ENCODE measurements at places on chromosomes 16 and 17.

- DNase-seq: peak; percentile 75
Measured at GRCh38 chr17:76384222-76384986, at the start of gene SPHK1. Gene SPHK1, plus strand, starts transcription at chr17:76384609. Its CDS starts 1,036 bp downstream, at chr17:76385645.

- DNase-seq: no peak
Measured at GRCh38 chr16:49630783-49631182, 225.1 kb downstream of the ZNF423 start.

DNA sequence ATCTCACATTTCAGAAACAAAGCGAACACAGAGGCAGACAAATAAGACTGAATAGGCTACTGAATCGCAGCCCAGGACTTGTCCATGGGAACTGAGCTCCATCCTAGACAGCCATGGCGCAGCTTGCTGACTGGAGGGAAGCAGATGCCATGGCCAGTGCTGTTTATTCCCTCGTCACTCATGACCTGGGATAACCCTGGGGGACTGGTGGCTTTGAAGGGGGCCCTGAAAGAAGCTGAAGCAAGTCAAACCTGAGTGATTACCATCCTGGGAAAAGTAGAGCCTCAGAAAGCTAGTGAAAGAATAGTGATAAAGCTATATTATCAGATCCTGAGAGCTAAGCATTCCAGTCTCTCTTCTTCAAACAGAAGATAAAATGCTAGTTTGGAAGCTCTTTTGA, 94.1 kb downstream of the RPGRIP1L start:
- no peak for DNase-seq

DNA sequence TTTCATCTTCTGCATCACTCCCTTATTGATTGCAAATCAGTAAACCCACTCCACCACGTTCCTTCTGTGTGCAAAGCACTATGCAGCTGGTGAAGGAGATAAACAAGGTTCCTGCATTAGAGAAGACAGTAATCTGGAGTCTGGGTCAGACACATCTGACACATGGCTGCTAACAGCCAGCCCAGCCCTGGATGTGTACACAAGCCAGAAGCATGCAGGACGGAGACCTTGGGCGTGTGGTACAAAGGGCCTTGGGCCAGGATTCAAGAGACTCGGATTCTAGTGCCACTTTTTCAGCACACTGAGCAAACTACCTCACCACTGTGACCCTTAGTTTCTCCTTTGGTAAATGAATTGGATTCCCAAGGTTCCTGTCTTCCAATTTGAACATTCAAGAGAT, 86.6 kb upstream of the DNAH9 start:
- DNase-seq: peak; percentile 11

DNA sequence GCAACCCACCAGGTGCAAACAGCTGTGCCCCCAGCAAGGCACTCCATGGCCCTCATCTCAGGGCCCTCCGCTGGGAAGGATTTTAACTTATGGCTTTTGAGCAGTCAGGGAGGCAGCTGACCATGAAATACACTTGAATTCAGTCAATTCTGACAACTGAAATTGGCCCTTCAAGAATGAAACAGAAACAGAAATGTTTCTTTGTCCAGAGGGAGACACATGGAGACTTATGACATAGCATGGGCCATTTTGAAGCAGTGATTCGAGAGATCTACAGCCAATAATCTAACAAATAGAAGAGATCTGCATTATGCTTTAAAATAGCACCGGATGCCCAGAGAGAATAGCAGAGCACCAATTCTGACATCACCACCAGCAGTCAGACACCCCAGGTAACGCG, 7.5 kb downstream of the CACNG1 start:
- DNase-seq: no peak

DNA sequence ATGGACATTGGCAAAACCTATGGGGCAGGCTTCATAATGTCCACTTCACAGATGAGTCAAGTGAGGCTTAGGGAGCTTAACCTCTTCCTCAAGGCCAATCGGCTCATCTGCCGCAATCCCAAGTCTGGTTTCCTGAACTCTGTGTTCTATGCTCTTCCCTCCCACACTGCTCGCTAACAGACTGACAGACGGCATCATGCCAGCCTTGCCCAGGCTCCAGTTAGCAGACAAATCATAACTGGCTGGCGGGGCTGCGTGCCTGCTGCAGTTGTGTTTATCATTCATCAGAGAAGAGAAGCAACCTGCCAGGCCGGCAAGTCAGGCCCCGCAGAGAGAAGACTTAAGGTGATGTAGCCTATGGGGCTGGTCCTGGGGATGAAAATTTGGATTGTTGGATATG, 216.2 kb upstream of the ASIC2 start:
- no peak for DNase-seq

All from retina (tissue), 1 donor.